ENCODE measurements at places on chromosomes 13 and 19.
A peak's percentile ranks its signal among the peaks of the same experiment; 100 is the strongest.

DNA sequence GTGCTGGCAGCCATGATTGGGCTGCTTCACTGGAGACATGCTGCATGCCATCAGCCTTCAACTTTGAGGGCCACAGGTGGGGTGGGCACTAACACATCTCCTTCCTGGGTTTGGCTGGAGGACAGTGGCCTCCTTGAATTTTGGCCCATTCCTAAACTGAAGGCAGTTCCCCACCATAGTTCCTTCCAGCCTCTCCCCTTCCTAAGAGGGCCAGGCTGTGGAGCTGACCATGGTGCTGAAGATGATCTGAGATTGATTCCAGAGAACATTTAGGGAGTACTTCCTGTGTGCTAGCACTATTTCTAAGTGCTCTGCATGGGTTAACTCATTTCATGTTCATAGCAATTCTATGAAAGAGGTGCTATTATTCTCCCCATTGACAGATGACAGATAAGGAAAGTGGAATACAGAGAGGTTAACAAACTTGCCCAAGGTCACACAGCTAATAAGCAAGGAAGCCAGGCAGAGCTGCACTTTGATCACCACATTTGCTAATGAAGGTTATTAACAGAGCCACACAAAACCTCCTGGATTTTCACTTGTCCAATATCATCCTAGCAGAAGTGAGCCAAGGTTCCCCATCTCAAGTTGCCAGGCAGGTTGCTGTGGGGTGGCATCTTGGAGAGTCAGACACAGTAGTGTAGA lies 175.3 kb downstream of the ZIC5 start:
- no peak for DNase-seq

- peak; percentile 26 for DNase-seq
Observed at GRCh38 chr13:51453959-51454703, 1.3 kb upstream of the INTS6 start.

DNA sequence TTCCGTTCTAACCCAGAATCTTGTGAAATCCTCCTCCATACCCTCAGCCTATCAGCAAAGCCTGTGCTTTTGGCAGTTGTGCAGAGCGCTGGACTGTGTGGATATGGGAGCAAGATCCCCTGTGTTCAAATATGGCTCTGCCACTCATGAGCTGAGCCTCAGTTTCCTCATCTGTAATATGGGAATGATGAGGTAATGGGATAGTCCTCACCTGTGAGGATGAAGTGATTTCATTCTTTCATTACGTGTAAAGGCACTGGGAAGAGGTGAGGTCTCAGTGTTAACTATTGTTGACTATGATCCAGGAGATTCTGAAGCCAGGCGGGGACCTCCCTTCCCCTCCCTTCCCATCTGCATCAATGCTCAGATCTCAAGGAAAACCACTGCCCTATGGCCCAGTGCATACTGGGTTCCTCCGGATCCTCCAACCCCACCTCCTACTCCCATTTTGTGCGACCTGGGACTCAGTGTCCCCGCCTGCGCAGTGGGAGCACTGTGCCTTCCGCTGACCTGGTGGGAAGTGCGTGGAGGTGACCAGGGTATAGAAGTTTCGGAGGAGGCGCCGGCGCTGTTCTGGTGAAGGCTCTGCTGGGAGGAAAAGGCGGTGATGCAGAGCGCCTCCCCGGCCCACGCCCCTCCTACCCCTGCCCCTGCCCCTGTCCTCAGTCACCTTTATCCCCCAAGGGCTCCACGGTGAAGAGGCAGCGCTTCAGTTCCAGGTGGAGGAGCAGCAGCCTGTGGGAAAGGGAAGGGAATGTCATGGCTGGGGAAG lies 5.0 kb downstream of the FUZ start:
- no peak for DNase-seq

DNA sequence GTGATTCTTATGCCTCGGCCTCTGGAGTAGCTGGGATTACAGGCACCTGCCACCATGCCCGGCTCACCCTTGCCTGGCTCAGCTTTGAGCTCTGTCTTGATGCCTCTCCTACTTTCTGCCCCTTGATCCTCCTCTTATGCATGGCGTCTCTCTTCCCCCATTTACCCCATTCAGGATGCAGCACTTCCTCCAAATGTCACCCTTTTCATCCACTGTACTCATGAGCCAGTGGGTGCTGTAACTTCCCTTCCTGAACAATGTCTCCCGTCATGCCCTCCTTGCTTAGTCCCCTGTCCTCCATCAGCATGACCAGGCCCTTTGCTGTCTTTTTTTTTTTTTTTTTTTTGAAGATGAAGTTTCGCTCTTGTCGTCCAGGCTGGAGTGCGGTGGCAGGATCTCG lies 3.4 kb upstream of the SIGLEC9 start:
- DNase-seq: no peak

DNA sequence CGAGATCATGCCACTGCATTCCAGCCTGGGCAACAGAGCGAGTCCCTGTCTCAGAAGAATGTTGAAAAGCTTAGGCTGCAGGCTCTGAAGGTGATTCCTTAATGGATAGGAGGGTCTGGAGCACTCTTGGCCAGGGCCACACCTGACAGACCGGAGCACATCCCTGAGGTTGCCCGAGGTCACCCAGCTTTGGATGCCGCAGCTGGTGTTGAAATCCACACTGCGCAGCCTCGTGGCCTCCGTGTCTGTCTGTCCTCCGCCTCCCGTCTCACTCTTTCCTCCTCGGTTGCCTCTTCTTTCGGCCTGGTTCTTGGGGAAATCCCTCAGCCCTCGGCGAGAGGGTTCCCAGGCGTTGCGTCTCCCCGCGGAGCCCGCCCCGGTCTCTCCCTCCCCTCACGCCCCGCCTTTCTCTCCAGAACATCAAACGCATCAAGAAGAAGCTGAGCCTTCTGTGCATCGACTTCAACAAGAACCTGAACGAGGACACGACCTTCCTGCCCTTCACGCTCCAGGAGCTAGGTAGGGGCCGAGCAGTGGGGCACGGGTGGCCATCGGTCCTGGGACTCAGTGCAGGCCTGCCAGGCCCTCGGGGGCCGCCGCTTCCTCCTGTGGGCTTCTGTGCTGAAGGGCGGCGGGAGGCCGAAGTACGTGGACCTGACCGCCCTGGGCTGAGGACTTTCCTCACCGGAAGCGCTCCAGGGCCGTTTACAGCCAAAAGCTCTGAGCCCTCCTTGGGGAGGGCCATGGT lies 14.1 kb downstream of the THOP1 start:
- DNase-seq: no peak

- no peak for DNase-seq
Observed at GRCh38 chr19:29700498-29700897, 14.6 kb downstream of the C19orf12 start.

GRCh38 chr13:24361113-24361512 lies 51.7 kb downstream of the C1QTNF9 start:
- DNase-seq: no peak

GRCh38 chr13:29702912-29703351 lies 107.4 kb upstream of the SLC7A1 start:
- DNase-seq: no peak

All from C1 segment of cervical spinal cord (tissue), 14 donors.